Non-pigmented ciliary epithelial cell (primary cell): ENCODE measurements at places on chromosomes 6 and 20.

DNA sequence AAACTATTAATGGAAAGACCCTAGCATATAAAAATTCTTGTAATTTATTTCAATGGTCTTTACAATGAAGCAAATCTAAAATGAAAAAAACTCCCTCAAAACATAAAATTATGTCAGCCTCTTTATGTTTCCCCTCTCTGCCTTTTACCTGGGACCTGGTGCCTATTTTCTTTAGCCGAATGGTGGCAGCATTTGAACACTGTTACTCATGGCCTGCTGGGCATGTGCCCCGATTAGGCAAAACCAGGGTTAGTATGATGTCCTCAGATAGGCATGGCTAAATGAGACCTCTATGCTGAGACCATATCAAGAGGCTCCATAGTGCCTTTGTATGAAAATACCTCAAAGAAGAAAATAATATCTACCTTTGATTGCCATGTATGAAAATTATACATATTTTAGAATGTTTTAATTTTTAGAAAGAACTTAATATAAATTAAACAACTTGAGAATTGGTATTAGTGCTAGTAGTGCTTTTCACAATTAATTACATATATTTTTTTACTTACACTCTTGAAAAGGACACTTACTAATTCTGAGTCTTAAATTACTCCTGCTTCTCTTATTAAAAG is 22.5 kb upstream of the C6orf58 start:
- no peak for DNase-seq

DNA sequence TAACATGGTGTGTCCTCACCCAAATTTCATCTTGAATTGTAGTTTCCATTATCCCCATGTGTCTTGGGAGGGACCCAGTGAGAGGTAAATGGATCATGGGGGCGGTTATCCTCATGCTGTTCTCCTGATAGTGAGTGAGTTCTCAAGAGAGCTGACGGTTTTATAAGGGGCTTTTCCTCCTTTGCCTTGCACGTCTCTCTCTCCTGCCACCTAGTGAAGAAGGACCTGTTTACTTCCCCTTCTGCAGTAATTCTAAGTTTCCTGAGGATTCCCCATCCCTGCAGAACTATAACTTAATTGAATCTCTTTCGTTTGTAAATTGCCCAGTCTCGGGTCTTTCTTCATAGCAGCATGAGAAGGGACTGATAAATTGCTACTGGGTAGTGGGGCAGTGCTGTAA is 789.3 kb downstream of the FRK start:
- no peak for DNase-seq

DNA sequence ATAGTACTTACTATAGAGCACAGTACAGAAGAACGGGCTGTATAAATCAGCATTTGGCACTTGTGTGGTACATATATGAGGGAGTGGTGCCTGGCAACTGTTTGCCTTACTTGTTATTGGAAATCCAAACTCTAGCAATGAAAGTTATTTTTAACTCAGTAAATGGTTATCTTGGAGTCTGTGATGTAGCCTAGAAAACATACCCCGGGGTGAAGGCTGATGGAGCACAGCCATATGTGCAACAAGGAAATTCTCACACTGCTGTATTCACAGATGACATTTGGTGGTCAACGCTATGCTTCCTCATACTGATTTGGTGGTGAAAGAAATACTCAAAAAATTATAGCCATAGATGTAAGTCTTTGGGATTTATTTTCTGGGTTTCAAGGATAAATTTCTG is 807.5 kb upstream of the FLRT3 start:
- DNase-seq: no peak

DNA sequence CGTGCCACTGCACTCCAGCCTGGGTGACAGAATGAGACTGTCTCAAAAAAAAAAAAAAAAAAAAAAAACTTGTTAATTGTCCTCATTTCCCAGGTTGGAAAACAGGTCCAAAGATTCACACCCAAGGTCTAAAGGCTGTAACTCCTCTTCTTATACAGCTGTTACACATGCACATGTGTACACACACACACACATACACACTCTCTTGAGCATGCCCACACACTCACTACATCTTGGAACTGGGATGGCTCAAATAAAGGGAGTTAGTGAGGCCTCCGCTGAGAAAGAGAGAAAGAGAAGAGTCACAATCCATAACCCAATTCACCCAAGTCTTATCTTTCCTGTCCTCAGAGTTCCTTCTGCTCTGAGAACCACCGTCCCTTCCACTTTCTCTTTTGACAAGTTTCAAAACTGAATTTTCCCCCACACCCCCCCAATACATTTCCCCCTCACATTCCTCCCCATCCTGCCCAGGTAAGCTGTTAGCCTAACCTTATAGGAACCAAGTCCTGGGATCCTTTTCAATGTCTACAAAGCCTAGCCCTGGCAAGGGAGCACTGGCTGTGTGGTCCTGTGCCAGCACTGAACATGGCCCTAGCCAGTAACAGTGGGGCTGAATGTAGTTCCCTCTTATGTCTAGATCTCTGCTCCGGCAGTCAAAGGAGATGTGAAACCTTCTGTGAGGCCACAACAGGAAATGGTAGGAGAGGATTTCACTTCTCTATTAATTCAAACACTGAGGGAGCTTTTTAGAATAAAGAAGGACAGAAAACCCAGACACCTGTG is 3.2 kb upstream of the HLA-DMB start:
- no peak for DNase-seq

DNA sequence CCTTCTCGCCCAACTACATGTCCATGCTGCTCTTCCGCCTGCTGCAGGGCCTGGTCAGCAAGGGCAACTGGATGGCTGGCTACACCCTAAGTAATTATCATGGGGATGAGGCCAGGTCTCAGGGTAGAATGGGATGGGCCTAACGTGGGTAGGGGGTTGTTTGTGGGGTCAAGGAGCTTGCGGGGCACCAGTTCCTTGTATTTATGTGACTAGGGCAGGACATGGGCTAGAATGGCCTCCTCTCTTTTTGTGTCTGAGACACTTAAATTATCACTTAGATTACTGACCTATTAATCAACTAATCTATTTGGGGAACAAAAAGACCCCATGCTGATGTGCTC is 10.7 kb downstream of the SLC22A1 start:
- DNase-seq: no peak

DNA sequence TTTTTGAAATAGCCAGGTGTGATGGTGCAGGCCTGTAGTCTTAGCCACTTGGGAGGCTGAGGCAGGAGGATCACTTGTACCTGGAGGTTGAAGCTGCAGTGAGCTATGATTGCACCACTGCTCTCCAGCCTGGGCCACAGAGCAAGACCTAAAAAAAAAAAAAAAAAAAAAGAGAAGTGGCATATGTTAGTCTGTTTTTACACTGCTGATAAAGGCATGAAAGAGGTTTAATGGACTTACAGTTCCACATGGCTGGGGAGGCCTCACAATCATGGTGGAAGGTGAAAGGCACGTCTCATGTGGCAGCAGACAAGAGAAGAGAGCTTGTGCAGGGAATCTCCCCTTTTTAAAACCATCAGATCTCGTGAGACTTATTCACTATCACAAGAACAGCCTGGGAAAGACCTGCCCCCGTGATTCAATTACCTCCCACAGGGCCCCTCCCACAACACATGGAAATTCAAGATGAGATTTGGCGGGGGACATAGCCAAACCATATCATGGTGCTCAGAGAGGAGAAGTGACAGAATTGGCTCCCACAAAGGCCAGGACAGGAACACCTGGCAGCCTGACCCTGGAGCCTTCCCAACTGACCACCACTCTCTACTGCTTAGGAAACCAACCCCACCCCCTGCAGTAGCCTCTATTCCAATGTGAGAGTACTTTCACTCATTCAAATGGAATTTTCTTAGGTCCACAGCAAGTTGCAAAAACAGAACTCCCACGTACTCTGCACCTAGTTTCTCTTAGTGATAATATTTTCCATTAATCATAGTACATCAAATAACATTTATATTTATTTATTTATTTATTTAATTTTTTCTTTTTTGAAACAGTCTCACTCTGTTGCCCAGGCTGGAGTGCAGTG is 29.8 kb downstream of the ARHGAP40 start:
- DNase-seq: no peak

- no peak for DNase-seq
Observed at GRCh38 chr6:75735491-75736186, 13.4 kb upstream of the MYO6 start.

DNA sequence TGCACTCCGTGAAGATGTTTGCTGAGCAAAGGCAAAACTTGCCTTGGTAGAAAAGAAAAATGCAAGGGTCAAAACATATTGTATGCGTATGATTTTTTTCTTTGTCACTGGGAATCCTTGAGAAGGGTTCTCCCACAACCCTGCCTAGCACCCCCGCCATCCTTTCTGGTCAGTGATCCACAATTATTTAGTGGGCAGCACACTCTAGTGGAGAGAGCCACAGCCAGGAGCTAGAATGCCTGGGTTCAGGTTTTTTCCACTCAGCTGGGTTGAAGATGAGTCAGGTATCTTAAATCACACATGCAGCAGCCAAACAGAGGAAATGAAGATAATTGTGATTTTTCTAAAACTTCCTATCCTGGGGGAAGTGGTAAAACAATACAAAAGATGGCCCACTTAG is 243.1 kb downstream of the PKHD1 start:
- DNase-seq: no peak
